Fibroblast of skin of left quadriceps (primary cell): ENCODE measurements at places on chromosomes 4 and X.

DNA sequence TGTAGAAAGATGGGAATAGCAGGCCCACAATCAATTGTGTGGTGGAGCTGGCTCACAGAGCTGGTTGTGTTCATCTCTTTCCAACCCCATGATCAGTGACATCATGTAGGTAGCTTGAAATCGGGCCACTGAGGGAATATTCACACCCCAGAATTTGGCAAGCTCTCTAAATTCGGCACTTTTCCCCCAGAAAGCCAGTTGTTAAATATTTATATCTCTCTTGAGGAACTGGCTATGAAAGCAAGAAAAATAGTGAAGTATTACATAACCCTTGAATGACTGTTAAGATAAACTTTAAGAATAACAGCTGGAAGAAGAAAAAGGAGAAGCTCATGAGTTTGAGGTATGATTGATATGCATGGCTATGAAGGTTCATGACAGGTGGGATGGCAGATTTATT lies 38.9 kb downstream of the GPRIN3 start:
- no peak for DNase-seq

DNA sequence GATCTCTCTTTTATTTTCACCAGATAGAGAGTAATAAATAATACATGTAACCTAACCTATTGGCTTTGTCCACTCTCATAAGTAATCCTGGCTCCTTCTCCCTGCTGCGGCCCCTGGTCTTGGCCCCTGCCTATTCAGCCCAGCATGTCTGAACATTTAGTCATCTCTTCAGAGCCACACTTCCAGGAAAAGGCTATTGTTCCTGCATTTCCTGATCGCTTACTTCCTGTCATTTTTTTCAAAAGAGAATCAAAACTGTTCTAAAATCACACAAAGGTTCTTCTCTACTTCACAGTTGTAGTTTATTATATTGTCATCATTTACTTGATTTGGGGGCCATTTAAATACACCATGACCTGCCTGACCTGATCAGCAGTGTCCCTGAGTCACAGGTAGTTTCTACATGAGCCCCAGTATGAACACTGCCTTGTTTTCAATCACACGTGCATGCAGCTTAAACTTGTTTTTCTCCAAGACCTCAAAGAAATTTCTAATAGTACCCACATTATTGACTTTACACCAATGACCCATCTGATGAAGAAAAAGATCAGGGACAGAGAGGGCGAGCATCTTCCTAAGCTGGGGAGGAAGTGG lies 47.4 kb upstream of the KDR start:
- DNase-seq = no peak

GRCh38 chrX:21683941-21684340 lies 25.8 kb upstream of the KLHL34 start:
- DNase-seq = peak; percentile 65

- no peak for DNase-seq
Observed at GRCh38 chr4:169305651-169306050, 34.9 kb upstream of the SH3RF1 start.

DNA sequence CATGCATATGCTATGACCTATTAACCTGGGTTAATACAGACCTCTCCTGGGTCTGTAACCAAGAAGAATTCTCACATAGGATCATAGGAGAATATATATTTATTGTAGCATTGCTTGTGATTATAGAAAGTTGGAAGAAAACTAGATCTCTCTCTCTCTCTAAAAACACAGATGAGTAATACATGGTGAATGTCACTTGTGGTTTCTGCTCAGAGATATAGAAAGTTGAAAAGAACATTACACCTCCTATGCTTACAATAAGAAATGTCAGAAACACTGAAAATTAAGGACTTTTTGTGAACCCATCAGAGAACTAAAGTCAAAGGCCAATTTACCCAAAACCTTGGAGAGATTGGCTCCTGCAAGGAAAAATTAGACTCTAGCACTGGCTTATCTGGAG lies 1389.5 kb downstream of the FAM133A start:
- DNase-seq = no peak

- DNase-seq = no peak
Observed at GRCh38 chr4:159077702-159078495, 25.0 kb upstream of the RAPGEF2 start.

- DNase-seq = no peak
Observed at GRCh38 chrX:105701310-105702052, 120.9 kb upstream of the NRK start.

DNA sequence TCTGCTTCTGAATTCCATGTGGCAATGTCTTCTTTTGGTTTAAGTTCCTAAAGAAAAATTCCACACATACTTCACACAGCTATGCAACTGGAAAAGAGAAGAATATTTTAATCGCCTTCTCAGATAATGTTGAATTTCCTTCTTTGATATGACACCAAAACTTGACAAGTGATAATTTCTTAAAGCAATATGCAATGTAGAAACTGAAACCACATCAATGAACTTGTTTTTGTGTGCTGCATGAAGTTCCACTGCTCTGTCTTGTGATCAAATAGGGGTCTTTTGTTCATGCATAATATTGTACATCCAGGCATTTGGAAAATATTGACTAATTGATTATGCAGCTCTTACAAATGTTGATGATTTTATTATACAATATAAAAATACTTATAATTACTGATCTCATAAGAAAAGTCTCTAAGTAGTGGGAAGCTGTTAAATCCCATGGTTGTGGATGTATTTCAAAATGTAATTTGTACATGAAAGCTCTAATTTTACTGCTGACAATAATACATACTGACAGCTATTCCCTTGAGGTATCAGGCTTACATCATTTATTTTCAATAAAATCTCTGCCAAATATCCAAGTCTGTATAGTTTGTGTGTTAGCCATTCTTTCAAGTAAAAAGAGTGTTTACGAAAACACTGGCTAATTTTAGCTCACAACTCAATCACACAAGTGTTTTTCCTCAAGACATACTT lies 56.5 kb downstream of the AGA start:
- DNase-seq = no peak

GRCh38 chr4:144666539-144667175 lies 20.7 kb downstream of the HHIP start:
- peak; percentile 59 for DNase-seq

GRCh38 chr4:92988301-92988700 lies 684.5 kb downstream of the GRID2 start:
- DNase-seq = no peak

GRCh38 chr4:61217222-61217621 lies 17.1 kb downstream of the ADGRL3 start:
- DNase-seq = no peak

GRCh38 chrX:56798339-56798711 lies 69.3 kb downstream of the NBDY start:
- no peak for DNase-seq

DNA sequence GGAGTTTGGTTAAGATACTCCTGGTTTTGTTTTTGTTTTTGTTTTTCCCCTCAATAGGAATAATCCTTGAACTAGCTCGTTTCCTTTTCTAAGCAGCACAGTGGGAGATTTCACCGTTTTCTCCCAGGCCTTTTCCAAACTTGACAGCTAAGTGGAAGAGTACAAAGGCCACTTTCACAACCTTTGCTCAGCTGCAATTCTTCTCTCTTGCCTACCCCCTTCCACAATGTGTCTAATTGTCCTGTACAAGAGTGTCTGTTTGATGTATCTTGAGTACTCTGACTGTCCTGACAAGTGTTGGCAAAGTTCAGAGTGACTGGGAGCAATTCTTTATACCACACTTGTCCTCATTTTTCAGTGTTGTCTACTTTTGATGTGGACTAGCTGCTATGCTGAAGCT lies 674.3 kb upstream of the AMOT start:
- DNase-seq = no peak

- no peak for DNase-seq
Observed at GRCh38 chr4:4838051-4838935, 21.2 kb upstream of the MSX1 start.

DNA sequence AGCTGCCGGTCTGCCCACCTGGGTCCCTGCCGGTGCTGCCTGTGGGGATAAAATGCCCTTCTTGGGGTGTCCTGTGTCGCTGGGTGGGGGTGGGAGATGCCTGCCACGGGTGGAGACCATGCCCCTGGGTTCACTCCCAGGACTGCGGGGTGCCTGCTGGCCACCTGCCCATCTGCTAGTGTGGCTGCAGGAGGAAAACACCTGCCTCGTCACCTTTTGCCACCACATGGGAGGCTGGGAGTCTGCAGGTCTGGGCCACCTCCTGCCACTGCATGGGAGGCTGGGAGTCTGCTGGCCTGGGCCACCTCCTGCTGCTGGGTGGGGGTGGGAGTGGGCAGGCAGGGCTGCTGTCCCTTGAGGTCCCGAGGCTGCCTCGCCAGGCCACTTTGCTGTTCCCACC lies 58.8 kb upstream of the AFAP1 start:
- no peak for DNase-seq

- no peak for DNase-seq
Observed at GRCh38 chrX:139692506-139692849, 15.5 kb downstream of the MCF2 start.

GRCh38 chrX:150889131-150889530 lies 9.3 kb downstream of the CD99L2 start:
- no peak for DNase-seq

DNA sequence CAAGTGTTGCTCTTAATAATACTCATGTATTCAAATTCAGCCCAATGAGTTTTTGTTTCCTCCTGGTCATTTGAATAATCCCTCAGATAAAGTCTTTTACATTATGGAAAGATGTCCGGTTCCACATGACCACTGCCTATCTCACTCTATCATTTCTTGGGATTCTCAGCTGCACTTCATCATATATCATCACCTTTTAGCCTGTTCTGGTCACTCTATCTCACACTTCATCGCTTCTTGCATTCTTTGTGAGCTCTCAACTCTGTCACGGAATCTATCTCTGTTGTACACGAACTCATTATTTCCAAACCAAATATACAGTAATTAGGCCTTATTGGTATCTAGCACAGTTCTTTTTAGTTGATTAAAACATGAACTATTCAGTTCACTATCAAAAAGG lies 126.9 kb upstream of the HAND2 start:
- DNase-seq = no peak

GRCh38 chrX:63488546-63489373 lies 137.6 kb upstream of the SPIN4 start:
- DNase-seq = no peak

GRCh38 chr4:152454398-152455011 lies 81.4 kb downstream of the FBXW7 start:
- no peak for DNase-seq

DNA sequence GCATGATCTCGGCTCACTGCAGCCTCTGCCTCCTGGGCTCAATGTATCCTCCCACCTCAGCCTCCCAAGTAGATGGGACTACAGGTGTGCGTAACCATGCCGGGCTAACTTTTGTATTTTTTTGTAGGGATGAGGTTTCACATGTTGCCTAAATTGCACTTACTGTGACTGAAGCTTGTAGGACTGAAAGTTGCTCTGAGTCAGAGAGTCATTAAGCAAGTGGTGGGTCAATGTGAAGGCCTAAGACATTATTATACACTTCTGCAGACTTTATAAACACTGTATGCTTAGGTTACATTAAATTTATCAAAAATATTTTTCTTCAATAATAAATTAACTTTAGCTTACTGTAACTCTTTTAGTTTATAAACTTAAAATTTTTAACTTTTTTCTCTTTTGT lies 170.2 kb downstream of the FAT4 start:
- no peak for DNase-seq

GRCh38 chrX:109934935-109935334 lies 68.0 kb upstream of the TMEM164 start:
- DNase-seq = no peak

GRCh38 chrX:2188840-2189239 lies 311.9 kb downstream of the DHRSX start:
- no peak for DNase-seq

- DNase-seq = peak; percentile 34
Observed at GRCh38 chr4:75630174-75630936, at the start of gene CDKL2. CDKL2 (minus strand) TSS chr4:75630528; CDS start chr4:75625988, 4,540 bp downstream.

- no peak for DNase-seq
Observed at GRCh38 chr4:123421227-123421936, 24.8 kb downstream of the SPRY1 start.

GRCh38 chrX:139297638-139298037 lies 232.9 kb upstream of the F9 start:
- DNase-seq = no peak
